ENCODE measurements at places on chromosomes 1 and 21.
A peak's percentile ranks its signal among the peaks of the same experiment; 100 is the strongest.

GRCh38 chr1:110050602-110051261 lies 16.3 kb downstream of the STRIP1 start:
- no peak for DNase-seq

GRCh38 chr21:37593015-37593414 lies 226.4 kb downstream of the DYRK1A start:
- DNase-seq: no peak

DNA sequence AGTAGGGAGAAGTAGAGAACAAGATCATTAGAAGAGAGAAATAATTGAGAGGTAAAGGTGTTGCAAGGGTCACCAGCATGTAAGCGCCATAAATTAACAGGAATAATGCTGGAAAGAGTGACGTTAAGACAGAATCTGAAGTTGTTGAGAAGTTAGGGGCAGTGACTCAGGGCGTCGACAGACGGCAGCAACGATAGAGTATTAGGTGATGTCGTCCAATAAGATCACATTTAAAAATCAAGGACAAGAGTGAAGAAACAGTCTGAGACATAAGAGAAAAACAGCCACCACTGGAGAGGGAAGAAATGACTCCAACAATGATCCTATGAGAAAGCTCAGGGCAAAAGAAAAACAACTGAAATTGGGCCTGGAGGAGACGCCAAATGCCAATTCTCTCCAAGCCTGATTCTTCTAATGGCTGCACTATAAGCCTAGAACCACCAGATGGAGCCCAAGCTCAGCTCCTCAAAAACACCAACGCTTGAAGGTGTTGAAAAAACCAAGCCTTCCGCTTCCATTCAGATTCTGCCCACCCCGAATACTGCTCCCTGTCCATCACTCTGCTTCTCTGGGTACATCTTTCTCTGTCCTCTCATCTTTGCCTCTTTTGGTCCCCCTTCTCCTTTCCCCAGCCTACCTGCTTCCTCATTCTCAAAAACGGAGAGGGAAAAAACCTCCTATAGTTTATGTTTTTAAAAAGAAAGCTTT lies 70.0 kb downstream of the LUZP1 start:
- peak; percentile 75 for DNase-seq

- no peak for DNase-seq
These were observed 22.5 kb downstream of the WNT3A start for GRCh38 chr1:228029281-228029680.

- DNase-seq: no peak
These were observed 219.3 kb upstream of the FGGY start for GRCh38 chr1:59077466-59078069.

- DNase-seq: no peak
These were observed 96.3 kb upstream of the GALNT2 start for GRCh38 chr1:229970714-229971113.

DNA sequence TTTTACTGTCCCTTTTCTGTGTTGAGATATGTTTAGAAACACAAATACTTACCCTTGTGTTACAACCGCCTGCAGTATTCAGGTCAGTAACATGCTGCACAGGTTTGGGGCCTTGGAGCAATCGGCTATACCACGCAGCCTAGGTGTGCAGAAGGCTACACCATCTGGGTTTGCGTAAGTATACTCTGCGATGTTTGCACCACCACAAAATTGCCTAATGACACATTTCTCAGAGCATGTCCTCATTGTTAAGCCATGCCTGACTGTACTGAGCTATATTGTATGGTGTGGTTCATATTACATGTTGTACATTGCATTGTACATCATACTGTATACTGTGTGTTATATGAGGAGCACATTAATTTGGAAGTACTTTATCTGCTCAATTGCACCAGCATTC lies 247.4 kb downstream of the RHOU start:
- no peak for DNase-seq

- peak; percentile 22 for DNase-seq
These were observed 2.0 kb downstream of the SCMH1 start for GRCh38 chr1:41239988-41240610.

GRCh38 chr1:20380616-20381035 lies 90.0 kb downstream of the VWA5B1 start:
- DNase-seq: no peak

DNA sequence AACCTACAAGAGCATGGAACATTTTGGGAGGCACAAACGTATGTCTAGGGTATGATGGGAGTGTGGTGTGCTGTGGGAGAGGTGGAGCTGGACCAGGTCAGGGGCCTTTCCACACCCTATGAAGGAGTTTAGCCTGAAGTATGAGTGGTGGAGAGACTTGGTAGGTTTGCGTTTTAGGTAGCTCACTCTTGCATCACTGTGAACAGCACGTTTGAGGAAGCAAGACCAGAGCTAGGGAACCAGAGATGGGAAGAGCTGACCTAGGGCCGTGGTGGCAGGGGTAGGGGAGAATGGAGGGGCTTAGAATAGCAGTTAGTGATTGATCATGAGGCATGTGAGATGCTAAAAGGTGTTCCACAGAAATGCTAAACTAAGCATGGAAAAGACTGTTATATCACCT lies 25.1 kb upstream of the ZFP69B start:
- no peak for DNase-seq

GRCh38 chr1:205711105-205712048 lies 31.1 kb upstream of the SLC45A3 start:
- DNase-seq: peak; percentile 80

GRCh38 chr1:57040811-57041210 lies 75.0 kb upstream of the C8B start:
- DNase-seq: no peak

- no peak for DNase-seq
These were observed 39.8 kb upstream of the C1orf105 start for GRCh38 chr1:172380441-172381244.

DNA sequence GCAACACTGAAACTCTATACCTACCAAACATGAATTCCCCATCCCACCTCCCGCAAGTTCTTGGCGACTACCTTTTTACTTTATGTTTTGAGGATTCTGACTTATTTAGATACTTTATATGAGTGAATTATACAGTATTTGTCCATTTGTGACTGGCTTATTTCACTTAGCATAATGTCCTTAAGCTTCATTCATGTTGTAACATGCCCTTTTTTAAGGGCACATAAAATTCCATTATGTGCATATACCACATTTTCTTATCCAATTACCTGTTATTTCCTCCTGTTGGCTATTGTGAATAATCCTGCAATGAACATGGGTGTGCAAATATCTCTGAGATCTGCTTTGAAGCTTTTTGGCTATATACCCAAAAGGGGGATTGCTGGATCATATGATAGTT lies 22.0 kb upstream of the CHIT1 start:
- DNase-seq: no peak

- no peak for DNase-seq
These were observed 37.3 kb upstream of the MORC3 start for GRCh38 chr21:36282568-36283230.

DNA sequence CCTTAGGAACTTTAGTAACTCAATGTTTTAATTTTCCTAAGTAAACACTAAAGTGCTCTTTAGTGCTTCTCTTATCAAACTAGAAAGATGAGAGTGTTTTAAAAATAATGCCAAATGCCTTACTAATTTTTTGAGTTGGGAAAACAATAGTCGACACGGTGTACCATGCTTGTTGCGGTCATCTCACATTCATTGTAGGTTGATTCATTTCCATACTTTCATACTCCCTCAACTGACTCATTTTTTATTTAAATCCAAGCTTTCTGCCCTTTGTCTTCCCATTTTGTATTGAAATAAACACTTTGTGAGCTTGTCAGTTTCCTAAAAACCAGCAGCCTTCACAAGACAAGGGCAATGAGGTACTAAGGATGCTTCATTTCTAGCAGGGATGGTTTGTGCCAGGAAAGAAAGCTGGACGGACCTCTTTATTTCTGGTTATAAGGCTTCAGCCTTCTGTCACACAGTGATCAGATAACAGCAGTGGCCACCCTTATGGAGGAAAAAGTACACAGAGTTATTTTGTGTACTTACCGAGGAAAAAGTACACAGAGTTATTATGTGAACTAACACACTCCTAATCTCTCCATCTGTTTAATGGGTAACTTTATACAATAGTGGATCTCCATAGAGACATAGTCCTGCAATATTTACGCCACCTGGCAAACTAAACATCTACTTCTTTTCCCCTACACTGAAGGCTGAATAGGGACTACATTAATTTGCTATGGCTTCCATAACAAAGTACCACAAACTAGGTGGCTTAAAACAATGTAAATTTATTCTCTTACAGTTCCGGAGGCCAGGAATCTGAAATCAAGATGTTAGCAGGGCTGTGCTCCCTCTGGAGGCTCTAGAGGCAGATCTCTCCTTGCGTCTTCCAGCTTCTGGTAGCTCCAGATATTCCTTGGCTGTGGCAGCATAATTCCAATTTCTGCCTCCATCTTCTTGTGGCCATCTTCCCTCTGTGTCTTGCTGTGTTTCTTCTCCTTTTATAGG lies 13.0 kb upstream of the CCDC190 start:
- no peak for DNase-seq
